ENCODE measurements at places on chromosomes 13 and 19.

GRCh38 chr13:108155185-108156106 is 59.9 kb downstream of the LIG4 start:
- peak; percentile 36 for DNase-seq

DNA sequence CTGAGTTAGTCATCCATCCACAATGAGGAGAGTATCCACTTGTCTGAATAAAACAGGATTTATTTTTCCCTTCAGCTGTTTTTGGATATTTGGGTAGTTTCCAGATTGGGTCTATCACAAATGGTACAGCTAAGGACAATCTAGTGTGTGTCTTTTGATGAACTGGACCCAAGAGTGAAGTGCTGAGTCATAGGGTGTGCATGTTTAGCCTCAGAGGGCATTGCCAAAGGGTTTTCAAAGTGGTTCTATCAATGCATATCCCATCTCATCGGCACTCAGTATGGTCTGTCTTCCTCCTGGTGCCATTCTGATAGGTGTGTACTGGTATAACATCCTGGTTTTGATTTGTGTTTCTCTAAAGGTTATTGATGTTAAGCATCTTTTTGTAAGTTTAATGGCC is 62.3 kb downstream of the GSX1 start:
- DNase-seq = no peak

DNA sequence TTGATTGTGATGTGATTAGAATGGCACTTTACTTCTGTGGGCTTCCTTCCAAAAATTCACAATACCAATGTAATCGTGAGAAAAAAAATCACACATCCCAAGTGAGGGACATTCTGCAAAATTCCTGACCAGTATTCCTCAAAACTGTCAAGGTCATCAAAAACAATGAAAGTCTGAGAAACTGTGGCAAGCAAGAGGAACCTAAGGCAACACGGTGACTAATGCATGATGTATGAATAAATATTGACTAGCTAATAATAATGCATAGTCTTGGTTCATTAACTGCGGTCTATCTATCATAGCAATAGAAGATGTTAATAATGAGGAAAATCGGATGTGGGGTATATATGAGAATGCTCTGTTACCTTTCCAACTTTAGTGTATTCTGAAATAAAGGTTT is 159.0 kb downstream of the RFC3 start:
- no peak for DNase-seq

DNA sequence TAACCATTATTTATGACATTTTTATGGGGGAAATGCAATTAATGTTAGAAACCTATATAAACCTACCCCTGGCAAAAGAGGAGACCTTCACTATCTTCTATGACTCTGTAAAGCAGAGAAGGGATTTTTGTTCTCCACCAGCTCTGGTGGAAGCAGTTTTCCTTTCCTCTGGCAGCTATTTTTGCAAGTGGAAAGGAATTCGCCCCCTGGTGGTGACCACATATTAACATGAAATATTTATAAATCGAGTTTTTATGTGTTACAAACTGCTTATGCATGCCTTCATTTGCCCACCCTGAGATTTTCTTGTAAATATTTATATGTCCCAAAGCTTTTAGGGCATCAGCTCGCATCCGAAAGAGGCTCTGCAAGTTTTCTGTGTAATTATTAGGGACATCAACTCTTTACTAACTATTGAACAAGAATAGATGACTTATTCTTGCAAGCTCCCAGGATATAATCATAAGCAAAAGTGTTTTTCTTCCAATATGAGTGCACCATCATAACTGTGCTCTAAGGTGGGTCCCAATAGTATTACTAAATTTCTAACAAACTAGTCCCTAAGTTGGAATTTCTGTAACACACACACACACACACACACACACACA is 62.4 kb downstream of the SERTM1 start:
- DNase-seq = peak; percentile 15

DNA sequence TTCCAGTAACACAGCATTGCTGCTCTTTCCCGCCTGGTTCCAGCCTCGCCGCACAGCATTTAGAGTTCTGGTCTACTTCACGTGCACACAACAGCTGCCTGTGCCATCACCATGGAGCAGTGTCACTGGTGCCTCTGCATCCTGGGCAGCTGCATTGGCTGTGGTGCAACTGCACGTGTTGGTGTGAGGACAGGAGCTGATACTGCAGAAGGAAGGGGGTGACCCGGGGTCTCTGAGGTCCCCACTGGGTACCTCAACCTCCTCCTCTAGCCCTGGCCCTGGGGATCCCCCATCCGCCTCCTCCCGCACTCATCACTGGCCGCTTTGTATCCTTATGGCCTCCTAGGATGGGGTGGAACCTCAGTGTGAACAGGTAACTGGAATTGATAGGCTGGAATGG is 112.5 kb downstream of the SOX1 start:
- no peak for DNase-seq

DNA sequence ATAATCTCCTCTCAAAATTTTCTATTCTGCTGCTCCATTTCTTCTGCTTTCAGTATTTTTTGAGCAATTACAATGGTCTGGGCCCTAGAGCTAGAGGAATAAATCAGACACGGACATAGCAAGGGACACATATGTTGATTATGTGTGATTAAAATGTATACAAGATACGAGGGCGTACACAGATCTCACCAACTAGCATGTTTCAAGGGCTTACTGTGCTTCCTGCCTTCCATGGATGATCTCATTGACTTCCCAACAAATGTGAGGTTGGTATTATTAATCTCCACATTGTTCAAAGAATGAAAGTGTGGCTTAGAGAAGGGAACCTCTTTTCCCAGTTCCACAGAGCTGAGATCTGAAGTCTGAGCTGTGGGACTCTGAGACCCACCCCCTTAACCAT is 9.1 kb downstream of the PLD3 start:
- no peak for DNase-seq

- no peak for DNase-seq
These were observed 20.2 kb downstream of the VSTM2B start for GRCh38 chr19:29545866-29546582.

DNA sequence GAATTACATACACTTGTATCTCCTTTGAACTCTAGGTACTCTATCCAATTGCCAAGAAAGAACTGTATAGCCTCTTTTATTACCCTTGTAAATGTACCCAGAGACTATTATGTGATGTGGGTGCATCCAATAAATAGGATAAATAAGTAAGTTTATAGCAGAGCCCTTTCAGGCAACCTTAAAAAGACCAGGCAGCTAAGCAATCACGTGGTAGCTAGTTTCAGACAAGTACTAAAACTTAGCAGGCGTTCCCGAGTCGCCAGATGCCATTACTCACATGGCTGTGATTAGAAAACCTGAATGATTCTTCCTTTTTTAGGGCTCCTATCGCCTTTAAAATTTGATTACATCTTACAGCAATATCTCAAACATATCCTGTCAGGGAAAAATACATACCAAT is 1303.0 kb downstream of the EFNB2 start:
- DNase-seq = no peak

GRCh38 chr19:30361721-30362120 is 10.5 kb upstream of the ZNF536 start:
- no peak for DNase-seq

- DNase-seq = no peak
These were observed 11.3 kb downstream of the DCAF15 start for GRCh38 chr19:13963603-13964105.

DNA sequence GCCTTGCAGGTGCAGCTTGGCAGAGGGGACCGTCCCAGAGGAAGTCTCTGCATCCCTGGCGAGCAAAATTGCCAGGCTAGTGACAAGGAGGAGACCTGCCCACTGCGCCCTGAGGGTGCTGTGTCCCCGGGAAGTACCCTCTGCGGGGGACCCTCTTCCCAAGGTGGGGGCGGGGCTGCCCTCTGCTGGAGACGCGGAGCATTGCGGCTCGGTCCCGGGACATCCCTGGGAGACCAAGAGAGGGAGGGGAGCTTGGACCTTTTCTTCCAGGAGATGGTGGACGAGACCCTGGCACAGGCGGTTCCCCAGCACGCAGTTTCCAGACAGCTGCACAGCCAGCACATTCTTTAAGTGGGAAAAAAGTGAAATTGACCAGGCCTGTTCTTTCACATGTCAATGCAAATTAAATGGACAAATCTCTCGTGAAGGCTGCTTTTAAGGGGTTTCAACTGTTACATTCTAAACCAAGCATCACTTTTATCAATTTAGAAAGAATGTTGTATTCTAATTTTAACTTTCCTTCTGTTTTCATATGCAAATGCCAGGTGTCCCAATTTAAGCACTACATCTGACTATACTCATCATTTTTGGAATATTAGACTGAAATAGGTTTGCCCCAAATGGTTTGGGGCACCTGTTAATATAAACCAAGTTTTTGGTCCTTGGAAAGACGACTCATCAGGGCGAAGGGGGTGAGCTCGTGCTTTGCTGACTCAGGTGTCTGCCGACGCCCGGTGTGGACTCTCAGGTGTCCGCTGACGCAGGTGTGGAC is 60.7 kb downstream of the MCF2L start:
- DNase-seq = peak; percentile 24

GRCh38 chr13:31894931-31895330 is 136.6 kb upstream of the FRY start:
- no peak for DNase-seq

DNA sequence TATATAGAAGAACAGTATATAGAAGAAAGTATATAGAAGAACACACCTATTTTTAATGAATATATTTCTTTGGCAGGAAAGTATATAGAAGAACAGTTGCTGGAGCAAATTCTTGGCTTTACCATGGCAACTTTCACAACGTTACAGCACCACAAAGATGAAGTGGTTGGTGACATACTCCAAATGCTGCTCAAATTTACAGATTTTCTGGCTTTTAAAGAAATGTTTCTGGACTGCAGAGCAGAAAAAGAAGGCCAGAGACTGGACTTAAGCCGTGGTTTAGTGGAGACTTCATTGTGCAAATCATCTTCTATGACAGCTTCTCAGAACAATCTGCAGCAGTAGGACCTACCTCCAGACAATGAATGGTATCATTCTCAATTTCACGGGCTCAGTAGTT is 24.3 kb upstream of the RFXAP start:
- no peak for DNase-seq

DNA sequence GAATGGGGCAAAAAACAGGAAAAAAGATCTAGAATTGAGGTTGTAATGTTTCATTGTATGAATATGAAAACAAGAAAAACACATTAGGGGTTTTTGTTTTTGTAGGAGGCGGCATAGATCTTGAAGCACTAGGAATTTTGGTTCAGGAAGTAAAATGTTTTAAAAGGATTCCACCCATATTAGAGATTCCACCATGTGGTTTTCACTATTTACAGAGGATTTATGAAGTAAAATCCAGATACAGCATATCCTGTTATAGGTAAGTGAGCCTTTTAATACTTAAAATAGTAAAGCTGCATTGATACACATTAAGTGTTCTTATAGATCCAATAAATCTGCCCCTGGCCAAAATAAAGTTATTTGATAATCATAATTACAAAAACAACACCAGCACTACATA is 61.4 kb downstream of the MICU2 start:
- DNase-seq = no peak

GRCh38 chr19:11587302-11587974 is 9.8 kb upstream of the ZNF627 start:
- peak; percentile 68 for DNase-seq

DNA sequence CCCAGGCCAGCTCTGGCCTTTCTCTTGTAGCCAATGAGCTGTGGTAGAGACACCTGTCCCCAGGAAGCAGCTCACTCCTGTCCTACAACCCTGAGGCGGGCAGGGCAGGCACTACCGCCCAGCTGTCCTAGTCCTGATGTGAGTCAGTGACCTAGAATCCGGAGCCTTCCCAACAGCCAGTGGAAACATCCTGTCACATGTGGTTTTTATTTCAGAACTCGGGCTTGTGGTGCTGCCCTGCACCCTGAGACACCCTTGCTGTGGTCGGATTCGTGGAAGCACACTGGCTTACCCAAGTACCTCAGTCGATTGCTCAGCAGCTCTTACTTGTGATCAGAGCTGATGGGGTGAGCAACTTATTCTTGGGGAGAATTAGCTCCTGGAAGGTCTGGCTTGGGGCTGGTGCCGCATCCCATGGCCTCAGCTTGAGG is 83.6 kb upstream of the ARHGEF7 start:
- no peak for DNase-seq

DNA sequence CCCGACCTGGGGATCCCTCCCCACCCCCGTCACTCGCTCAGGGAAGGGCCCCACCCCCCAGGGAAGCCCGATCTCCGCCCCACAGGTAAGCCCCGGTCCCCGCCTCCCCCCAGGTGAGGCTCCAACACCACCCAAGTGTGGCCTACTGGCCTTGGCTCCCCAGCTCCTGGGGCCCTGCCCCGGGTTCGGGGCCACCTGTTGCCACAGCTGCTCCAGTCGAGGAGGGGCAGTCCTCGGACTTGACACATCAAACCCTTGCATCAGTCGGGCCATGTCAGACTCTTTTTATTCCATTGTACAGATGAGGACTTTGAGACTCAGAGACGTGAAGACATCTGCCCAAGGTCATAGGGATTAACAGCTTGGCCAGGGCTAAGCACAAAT is 512 bp downstream of the CC2D1A start:
- DNase-seq = peak; percentile 14

DNA sequence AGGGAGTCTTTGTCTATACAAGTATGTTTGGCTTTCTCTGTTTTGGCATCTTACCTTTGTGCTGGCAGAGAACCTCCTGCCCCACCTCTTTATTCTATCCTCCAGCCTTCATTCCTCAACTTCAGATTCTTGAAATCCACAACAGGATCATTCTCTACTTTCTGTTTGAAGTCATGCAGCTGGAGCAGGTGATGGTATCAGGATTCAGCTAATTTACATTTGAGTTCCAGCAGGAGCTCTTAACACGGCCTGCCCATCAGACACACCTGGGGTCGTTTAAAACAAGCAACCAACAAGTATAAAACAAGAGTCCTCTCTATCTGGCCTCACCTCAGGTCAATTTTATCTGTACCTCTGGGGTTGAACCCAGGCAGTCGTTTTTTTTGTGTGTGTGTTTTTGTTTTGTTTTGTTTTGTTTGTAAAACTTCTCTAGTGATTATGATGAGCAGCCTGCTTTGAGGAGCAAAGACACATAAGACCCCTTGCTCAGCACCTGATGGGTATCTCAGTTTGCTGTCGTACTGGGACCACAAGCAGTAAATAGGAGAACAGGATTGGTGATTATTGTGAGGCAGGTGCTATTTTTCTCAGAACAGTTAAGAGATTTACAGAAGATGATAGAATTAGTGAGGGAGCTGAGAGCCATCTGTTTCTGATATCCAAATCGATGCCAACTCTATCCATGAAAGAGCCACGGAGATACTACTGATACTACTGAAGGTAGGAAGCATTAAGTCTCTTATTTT is 78.4 kb downstream of the GPC6 start:
- DNase-seq = no peak

GRCh38 chr13:30787738-30788525 is 52.6 kb downstream of the ALOX5AP start:
- no peak for DNase-seq

- DNase-seq = no peak
These were observed 108.8 kb downstream of the TBC1D4 start for GRCh38 chr13:75372923-75373841.

- no peak for DNase-seq
These were observed 669.6 kb downstream of the UQCRFS1 start for GRCh38 chr19:28543244-28543776.

GRCh38 chr13:59691501-59692066 is 472.1 kb downstream of the DIAPH3 start:
- no peak for DNase-seq

- no peak for DNase-seq
These were observed 41.6 kb upstream of the ZNF14 start for GRCh38 chr19:19774354-19775033.
